ENCODE measurements at places on chromosomes 1 and 21.

GRCh38 chr1:232940262-232940661, 10.1 kb upstream of the NTPCR start:
- DNase-seq = no peak

- no peak for DNase-seq
These were observed 201.6 kb downstream of the PBX1 start for GRCh38 chr1:164760569-164760968.

DNA sequence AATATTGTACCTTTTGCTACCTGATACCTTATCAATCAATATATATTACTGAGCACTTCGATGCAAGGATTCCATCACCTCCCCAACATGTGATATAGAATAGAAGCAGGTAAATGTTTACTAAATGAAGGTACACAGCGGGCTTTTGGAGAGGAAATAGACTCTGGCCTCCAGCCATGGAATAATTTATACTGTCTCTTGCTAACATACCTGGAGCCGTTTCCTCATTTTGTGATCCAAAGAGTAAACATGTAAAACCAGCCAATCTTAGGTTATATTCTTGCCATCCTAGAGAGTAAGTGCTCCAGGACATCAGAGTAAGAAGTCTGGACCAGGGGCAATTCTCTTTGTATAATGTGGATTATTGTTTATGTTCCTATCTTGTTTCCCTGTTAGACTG, 39.4 kb downstream of the NDUFS5 start:
- DNase-seq = no peak

GRCh38 chr1:66315671-66316070, 218.3 kb upstream of the SGIP1 start:
- DNase-seq = no peak

DNA sequence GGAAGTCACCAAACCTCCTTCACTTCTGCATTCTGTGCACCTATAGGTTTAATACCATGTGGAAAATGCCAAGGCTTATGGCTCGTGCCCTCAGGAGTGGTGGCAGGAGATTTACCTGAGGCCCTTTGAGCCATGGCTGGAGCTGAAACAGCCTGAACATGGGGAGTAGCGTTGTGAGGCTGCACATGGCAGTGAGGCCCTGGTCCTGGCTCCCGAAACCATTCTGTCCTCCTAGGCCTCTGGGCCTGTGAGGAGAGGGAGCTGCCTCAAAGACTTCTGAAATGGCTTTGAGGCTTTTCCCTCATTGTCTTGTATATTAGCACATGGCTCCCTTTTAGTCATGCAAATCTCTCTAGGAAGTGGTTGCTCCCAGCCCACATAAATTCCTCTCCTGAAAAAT, 20.6 kb downstream of the PTGFR start:
- no peak for DNase-seq

DNA sequence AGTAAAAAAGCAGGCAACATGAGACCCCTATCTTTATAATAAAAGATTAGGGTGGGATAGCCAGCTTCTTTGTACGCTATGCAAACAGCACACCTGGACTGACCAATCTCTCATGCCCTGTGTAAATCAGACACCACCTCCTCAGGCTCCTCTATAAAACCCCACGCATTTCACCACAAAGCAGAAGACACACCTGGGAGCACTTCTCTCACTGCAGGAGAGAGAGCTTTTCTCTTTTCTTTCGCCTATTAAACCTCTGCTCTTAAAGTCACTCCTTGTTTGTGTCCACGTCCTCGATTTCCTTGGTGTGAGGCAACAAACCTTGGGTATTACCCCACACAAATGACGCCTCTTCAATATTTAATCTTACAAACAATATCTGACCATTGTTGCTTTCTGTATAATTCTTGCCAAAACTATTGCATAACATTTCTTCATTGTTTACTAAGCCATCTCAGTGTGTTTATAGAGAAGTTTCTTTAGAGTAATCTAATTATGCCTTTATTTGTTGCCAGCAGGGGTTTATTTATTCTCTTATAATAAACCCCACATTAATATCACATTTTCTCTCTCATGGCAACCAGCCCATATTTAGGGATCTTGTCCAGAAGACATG, 31.6 kb upstream of the NUF2 start:
- no peak for DNase-seq

GRCh38 chr1:223700388-223700918, 11.9 kb upstream of the CAPN2 start:
- no peak for DNase-seq

DNA sequence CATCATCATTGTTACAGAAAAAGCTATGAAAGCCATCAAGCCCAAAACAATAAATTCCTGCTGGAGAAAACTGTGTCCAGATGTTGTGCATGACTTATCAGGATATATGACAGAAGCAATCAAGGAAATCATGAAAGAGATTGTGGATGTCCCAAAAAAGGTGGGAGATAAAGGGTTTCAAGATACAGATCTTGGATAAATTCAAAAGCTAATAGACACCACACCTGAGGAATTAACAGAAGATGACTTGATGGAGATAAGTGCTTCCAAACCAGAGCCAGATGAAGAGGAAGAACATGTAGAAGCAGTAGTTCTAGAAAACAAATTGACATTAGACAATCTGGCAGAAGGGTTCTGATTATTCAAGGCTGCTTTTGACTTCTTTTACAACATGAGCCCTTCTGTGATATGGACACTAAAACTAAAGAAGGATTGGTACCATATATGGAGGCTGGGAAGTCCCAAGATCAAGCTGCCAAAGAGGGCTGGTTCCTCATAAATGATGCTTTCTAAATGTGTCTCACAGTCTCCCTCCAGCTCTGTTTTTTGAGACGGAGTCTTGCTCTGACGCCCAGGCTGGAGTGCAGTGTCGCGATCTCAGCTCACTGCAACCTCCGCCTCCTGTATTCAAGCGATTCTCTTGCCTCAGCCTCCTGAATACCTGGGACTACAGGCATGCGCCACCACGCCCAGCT, 32.1 kb upstream of the LRIG2 start:
- DNase-seq = no peak

DNA sequence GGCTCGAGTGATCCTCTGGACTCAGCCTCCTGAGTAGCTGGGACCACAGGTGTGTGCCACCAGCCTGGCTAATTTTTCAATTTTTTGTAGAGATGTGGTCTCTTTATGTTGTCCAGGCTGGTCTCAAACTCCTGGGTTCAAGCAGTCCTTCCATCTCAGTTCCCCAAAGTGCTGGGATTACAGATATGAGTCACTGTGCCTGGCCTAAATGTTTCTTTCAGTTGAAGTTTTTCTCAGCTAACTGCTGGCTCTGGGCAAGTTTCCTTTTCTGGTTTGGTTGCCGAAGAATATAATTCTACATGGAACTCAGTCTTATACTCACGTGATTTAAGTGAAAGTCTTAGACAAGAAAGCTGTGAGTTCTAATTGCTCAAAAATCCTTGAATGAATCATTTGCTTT, 57.0 kb downstream of the SASS6 start:
- DNase-seq = no peak

GRCh38 chr1:11523261-11523660, 44.3 kb downstream of the DISP3 start:
- DNase-seq = no peak
